SW480 (cell line): ENCODE measurements at places on chromosomes 6 and 20.

DNA sequence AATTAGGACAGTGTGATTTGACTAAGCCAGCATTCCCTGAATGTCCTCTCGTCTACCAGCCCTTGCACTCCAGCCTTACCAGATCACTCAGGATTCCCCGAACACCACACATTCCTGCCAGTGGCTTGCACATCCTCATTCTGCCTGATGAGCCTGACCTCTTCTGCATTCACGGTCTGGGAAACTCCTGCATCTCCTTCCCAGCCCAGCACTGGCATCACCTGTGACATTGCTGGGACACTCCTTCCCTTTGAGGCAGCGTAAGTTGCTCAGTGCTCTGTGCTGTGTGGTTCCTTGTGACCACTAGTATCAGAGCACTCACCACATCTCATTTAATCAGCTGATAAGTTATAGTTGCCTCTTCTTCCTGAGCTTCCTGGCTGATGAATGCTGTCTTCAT lies 17.3 kb downstream of the NCOA7 start:
- DNase-seq, result no peak

DNA sequence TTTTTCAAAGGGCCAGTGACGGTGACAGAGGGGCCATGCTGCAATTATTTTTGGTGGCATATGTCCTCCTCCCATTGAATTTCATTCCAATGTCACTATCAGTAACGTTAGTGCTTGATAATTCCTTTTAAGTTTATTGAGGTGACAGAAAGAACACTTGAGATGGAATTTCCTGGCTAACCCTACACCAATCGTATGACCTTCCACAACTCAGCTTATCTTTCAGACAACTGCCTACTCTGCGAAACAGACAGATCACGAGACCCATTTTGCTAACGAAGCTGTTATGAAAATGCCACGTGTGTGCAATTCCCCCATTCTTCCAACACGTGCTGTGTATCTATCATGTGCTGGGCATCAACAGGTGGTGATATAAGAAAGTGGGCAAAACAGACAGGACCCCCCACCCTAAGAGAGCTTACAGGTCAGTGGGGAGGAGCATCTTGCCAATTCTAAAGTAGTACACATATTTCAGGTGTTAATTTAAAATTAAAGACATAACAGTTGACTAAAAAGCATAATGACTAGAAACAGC lies 113.0 kb downstream of the IRF4 start:
- DNase-seq, result no peak

DNA sequence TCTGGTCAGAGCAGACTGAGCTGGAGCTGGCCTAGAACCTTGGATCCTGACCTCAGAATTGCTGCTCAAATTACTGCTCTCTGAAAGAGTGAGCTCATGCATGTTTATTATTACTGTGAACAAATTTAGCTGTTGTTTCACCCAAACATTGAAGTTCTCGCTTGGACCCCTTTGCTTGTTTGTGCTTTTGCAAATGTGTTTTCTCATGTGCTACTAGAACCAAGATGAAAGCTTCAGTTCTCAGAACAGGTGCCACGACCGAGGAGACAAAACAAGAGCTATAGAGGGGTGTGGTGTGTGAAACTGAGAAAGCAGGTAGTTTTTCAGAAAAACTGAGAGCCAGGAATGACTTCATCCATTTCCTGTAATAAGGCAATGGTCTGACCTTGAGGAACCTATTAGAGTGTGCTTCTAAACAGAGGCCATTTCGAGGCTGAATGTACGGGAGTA lies 50.0 kb upstream of the ESR1 start:
- DNase-seq, result no peak

DNA sequence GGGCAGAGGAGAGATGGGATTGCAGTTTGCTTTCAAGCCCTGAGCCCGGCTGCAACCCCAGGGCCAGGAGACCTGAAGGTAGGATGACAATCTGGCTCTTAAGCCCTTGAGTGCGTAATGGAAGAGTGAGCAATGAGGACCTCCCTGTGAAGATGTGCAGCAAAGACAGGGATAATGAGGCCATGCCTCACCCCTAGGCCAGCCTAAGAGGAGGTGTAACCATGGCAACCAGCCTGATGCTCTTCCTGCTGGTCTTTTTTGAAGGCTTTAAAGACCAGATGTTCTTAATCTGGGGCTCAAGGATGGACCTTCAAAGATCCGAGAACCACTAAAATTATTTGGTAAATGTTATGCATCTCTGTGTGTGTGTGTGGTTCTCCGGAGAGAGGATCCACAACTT lies 8.2 kb downstream of the ARHGAP40 start:
- DNase-seq, result no peak

GRCh38 chr20:4781637-4782377 lies 60.1 kb downstream of the PRND start:
- DNase-seq, result no peak
